ENCODE measurements at places on chromosomes 7 and 10. TPM values are rescaled to one million over a fixed set of nuclear protein-coding genes. Genes with fewer than 3 reads are reported as not detected.

Gene ANKRD2
- polyA plus RNA-seq = not detected

Gene NEUROG3
- not detected for polyA plus RNA-seq

Gene SLC26A5
- not detected for polyA plus RNA-seq

Gene LRIT1
- not detected for polyA plus RNA-seq

Gene LEP
- polyA plus RNA-seq = not detected

Gene TRIM50
- polyA plus RNA-seq = not detected
